BJ (cell line): ENCODE measurements at places on chromosomes 7 and 10. TPM values are rescaled to one million over a fixed set of nuclear protein-coding genes. Genes with fewer than 3 reads are reported as not detected.

ASAH2B gene
- polyA plus RNA-seq = 2.7 and 6.1 TPM in 2 replicates

GTPBP4 gene
- 17.3 and 27.3 TPM in 2 replicates for polyA plus RNA-seq

PROSER2 gene
- polyA plus RNA-seq = 1.2 TPM in 2 replicates

- DNase-seq = no peak
These were observed 458.6 kb downstream of the PARD3 start for GRCh38 chr10:34356463-34356862.

- DNase-seq = no peak
These were observed 190.6 kb upstream of the AKR1E2 start for GRCh38 chr10:4635388-4635787.
